B cell (primary cell): ENCODE measurements at places on chromosomes 1 and 21. TPM values are rescaled to one million over a fixed set of nuclear protein-coding genes. Genes with fewer than 3 reads are reported as not detected.

The KRTAP19-4 gene
- total RNA-seq: not detected in 2 replicates

The LRRC7 gene
- total RNA-seq: not detected in 2 replicates

The ADAM30 gene
- total RNA-seq: not detected in 2 replicates

DNA sequence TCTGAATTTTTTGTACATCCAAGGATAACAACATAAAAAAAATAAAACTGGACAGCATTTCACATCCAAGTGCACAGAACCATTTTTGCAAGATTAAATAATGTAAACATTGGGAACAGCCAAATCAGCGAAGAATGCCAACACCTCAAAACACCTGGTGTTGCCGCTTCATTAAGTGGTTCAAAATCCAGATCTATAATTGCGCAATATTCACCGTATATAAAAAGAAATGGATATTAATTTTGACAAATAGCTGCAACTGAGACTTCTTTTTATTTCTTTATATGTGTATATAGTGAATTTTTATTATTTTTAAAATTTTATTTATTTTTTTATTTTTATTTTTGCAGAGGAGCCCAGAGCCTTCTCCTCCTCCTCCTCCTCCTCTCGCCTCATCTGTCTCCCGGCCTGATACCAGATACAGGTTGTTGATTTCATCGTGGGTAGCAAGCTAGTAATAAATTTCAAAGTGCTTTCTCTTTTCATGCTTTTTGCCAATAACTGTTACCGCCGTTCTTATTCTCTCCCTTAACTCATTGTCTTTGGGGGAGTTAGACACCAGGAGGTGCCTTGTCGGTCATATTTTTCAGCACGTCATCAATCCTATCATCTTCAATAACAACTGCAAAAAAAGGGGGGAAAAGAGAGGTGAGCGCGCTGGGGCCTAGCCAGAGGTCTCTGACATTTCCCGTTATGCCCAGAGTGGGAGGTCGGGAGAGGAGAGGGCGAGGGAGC lies 2.7 kb downstream of the CAMK2N1 start:
- H3K27me3 ChIP-seq: peaks cover 71% of the 10 kb centered on the region
- no peak overlapping the region for H3K27ac ChIP-seq
- no peak for DNase-seq
- H3K4me3 ChIP-seq: no peak overlapping the region

- no peak for DNase-seq
- no peaks in the 10 kb centered on the region for H3K27me3 ChIP-seq
- H3K4me3 ChIP-seq: no peak overlapping the region
- H3K4me1 ChIP-seq: no peaks in the 10 kb centered on the region
- no peak overlapping the region for H3K27ac ChIP-seq
Observed at GRCh38 chr1:57324388-57324787, 99.5 kb downstream of the DAB1 start.

DNA sequence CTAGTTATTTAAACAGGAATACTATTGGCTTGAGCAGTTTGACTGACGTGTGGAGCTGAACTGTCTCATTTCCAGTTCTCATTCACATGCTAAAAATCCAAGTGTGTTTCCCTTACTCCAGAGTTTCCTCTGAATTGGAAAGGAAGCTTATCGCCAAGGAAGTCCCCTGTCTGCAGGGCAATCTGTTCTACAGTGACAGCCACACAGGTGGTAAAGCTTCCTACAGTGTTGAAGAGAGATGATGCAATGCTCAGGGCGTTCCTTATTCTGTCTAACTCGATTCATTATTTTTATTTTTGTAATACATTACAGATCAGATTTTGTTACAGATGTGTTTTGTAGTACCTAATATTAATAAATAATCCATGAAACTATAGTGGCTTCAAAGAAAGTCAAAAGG lies 41.3 kb downstream of the ADAMTS5 start:
- no peaks in the 10 kb centered on the region for H3K27me3 ChIP-seq
- DNase-seq: no peak
- H3K27ac ChIP-seq: no peak overlapping the region
- H3K36me3 ChIP-seq: no peaks in the 10 kb centered on the region
- no peak overlapping the region for H3K4me3 ChIP-seq

- no peak overlapping the region for H3K27ac ChIP-seq
- H3K4me3 ChIP-seq: no peak overlapping the region
- peaks cover 9% of the 10 kb centered on the region for H3K4me1 ChIP-seq
- DNase-seq: no peak
- H3K36me3 ChIP-seq: no peaks in the 10 kb centered on the region
Observed at GRCh38 chr1:23478896-23479665, 4.9 kb downstream of the ASAP3 start.

DNA sequence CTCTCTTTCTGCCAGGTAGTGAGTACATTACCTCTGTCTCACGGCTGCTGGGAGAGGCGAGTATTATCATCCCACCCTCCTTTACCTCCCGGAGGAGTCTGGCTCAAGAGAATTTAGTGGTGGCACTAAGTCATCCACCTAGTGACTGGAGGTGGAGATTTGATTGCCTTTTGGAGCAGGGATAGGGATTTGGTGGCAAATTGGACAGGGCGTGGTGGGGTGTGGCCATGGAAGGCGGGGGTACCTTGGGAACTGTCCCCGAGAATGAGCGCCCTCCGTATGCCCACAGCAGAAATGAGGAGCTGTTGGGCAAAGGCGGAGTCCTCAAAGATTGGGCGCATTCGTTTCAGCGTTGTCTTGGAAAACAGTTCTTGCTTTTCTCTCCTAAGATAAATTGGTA lies 32.1 kb upstream of the HMGN1 start:
- peak overlapping the region; percentile 85 for H3K4me3 ChIP-seq
- DNase-seq: no peak
- no peak overlapping the region for H3K27ac ChIP-seq
- no peaks in the 10 kb centered on the region for H3K27me3 ChIP-seq
- H3K36me3 ChIP-seq: no peaks in the 10 kb centered on the region
- peaks cover 10% of the 10 kb centered on the region for H3K4me1 ChIP-seq

- no peaks in the 10 kb centered on the region for H3K27me3 ChIP-seq
- H3K27ac ChIP-seq: peak overlapping the region; percentile 36
- H3K4me3 ChIP-seq: peak overlapping the region; percentile 89
- peaks cover 63% of the 10 kb centered on the region for H3K4me1 ChIP-seq
- DNase-seq: peak; percentile 87
Observed at GRCh38 chr1:24925082-24925779, 4.8 kb downstream of the RUNX3 start.

DNA sequence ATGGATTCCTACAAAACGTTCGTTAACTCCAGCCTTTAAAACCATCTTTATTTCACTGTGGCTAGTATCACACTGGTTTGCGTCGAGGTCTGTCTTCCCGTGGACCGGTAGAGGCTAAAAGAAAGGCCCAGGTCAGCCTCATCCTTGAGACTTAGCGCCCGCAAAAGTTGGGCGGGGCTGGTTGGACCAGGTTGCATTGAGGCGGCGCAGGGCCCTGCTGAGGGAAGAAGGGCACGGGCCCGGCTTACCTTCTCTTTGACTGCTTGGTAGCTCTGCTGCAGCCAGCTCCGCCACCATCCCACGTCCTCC lies 455 bp downstream of the BSDC1 start:
- DNase-seq: no peak
- H3K4me1 ChIP-seq: peaks cover 27% of the 10 kb centered on the region
- no peaks in the 10 kb centered on the region for H3K27me3 ChIP-seq
- peaks cover 31% of the 10 kb centered on the region for H3K36me3 ChIP-seq
- H3K4me3 ChIP-seq: peak overlapping the region; percentile 94
- peak overlapping the region; percentile 91 for H3K27ac ChIP-seq
